ENCODE measurements at places on chromosomes 3 and 15.

DNA sequence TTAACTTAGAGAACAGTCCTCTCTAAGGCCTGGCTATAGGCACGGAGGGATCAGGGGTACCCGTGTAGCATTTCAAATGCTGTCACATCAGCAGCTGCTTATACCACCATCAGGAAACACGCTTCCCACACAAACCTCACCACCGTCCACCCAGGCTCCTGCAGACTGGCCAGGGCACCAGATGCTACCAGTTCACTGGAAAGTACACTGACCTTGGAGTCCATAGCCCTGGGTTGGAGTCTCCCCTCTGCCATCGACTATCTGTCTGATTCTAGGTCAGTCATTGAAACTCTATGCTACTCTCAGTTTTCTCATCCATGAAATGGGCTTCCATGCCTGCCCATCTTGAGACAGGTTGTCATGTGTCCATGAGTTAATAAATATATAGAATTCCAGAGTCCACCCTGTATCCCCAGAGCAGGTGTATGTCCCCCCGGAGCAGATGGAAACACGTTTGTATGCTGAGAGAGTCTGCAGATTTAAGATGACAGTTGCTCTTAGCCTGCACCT, 156.0 kb upstream of the SMAD3 start:
- no peak for DNase-seq

GRCh38 chr3:189720736-189721417, 89.7 kb downstream of the TP63 start:
- no peak for DNase-seq

- DNase-seq, result no peak
These were observed 5.6 kb downstream of the CEP70 start for GRCh38 chr3:138588445-138588844.

DNA sequence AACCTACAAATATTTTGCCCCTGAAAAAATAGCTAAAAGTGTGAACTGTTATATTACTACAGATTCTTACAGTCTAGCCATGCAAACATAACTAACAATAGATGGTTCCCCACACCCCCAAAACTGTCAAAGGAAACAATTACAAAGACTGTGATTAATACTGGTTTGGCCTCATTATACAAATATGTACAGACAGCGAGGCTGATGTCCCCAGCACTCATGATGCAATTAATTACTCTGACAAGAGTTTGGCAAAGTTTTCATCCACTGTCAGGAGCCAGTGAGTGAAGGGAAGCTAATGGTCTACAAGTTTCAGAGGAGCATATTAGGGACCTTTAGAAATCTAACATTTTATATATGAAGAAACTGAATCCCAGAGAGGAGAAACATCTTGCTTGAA, 61.0 kb downstream of the HMG20A start:
- DNase-seq, result no peak

- DNase-seq, result no peak
These were observed 141.3 kb upstream of the PROK2 start for GRCh38 chr3:71926262-71926600.

DNA sequence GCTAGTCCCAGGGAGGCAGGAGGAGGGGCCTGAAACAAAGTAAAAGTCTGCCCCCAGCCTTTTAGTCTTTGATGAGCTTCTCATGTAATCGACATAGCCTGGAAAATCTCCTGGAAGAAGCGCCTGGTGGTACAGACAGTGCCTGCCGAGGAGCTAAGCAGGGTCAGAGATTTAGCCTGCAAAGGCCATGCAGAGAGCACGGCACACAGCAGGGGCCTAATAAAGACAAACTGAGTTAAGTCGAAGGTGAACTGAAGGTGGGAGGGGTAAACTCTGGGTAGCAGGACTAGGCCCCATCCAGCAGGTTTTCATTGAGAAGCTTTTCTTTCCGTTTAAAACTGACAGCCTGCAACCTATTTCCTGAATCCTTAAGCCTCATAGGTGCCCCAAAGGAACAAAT, 115.5 kb upstream of the ABHD17C start:
- DNase-seq, result no peak

DNA sequence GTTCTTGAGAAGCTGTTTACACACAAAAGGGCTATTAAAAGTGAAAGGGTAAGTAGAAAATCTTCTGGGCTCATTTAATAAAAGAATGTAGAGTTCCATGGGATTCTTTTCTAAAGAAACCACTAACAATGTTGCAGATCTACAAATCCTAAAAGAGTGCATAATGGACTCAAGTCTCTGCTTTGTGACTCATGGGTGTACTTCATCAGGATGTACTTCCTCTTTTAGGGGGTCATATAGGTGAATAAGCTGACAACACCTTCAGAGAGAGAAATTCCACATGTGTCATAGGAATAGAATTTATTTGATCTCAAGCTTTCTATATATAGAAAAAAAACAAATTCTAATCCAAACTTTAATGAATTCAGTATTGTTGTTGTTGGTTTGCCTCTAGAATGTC, 355.5 kb downstream of the TIGIT start:
- no peak for DNase-seq

- DNase-seq, result no peak
These were observed 39.8 kb downstream of the CHDH start for GRCh38 chr3:53806182-53807116.

DNA sequence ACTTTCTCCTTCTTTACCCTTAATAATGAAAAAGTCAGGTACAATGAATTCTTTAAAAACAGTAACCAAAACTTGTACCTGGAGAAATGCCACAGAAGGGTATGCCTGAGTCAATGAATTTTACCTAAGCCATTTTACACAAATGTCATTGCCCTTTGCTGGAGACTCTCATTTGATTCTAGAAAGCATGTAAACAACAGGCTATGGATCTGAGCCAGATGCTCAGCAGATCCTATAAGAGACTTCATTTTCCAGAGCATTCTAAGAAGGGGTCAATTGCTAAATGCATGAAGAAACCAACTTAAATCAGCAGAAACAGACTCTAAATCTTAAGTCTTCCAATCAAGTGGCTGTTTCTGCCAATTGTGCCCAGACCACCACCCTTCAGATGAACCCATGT, 83.8 kb upstream of the GALNT15 start:
- DNase-seq, result no peak

GRCh38 chr3:59680919-59681318, 631.1 kb upstream of the CFAP20DC start:
- DNase-seq, result no peak

GRCh38 chr3:178771511-178771910, 235.3 kb downstream of the KCNMB2 start:
- no peak for DNase-seq

- no peak for DNase-seq
These were observed 384.9 kb upstream of the NECTIN3 start for GRCh38 chr3:110686701-110687100.

DNA sequence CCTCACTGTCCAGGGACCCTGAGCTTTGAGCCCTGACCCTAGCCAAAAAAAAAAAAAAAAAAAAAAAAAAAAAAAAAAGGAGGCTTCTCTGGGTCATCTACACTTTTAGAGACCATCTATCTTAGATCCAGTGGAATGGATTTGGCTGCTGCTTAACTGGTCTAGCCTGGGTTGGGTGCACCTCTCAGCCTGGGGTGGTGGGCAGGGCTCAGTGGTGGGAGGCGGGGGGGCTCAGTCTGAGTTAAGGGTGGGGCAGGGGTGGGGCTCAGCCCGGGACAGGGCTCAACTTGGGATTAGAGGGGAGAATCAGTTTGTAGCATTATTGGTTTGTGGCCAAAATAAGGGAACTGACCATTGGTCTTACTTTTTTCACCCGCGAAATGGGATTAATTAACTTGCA, 139.2 kb downstream of the TPRA1 start:
- no peak for DNase-seq

GRCh38 chr3:195692354-195692685, 28.5 kb upstream of the MUC20 start:
- DNase-seq, result no peak

GRCh38 chr15:63318344-63318743, 40.9 kb downstream of the APH1B start:
- no peak for DNase-seq

GRCh38 chr3:69197922-69198530, 75.6 kb upstream of the LMOD3 start:
- no peak for DNase-seq

- no peak for DNase-seq
These were observed 103.5 kb downstream of the CHSY1 start for GRCh38 chr15:101148166-101148880.

GRCh38 chr3:197183582-197183981, 114.8 kb downstream of the DLG1 start:
- DNase-seq, result no peak

GRCh38 chr3:120524171-120524923, 71.8 kb upstream of the NDUFB4 start:
- no peak for DNase-seq

- DNase-seq, result no peak
These were observed 78.5 kb downstream of the MRPL46 start for GRCh38 chr15:88388686-88389085.

GRCh38 chr15:52667597-52667996, 11.6 kb downstream of the ATOSA start:
- no peak for DNase-seq

DNA sequence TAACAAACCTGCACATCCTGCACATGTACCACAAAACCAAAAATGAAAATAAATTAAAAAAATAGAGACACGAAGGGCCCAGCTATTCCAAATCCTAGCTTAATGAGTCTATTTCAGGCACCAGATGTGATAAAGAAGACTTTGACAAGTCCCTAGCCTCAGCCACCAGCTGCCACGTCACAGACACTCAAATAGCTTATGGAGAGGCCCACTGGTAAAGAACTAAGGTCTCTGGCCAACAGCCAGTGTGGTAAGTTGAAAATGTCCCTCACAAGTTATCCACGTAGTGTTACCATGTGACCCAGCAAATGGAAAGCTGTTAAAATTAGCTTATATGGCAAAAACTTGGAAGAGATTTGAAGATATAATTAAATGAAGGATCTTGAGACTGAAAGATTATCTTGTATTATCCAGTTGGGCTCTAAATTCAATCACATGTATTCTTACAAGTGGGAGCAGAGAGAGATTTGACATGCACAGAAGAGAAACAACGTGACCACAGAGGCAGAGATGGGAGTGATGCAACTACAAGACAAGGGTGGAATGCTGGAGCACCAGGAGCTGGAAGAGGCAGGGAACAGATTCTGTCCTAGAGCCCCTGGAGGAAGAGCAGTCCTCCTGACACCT, 10.9 kb downstream of the ACSBG1 start:
- DNase-seq, result no peak

DNA sequence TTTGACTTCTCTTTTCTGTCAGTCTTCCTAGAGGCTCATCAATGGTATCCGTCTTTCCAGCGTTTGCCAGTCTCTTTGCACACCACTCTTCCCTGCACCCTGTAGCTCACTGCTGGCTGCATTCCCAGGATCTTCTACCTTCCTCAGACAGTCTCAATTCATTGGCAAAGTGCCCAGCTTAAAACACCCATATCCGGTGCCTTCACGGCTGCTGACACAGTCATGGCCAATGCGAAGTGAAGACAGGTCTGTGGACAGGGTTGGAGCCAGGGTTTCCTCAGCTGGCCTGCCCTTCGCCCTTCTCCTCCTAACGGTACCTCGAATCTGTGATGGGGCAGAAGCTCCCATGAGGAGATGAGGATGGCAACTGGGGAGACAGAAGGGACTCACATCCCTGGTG, 36.1 kb downstream of the PTH1R start:
- DNase-seq, result no peak

- DNase-seq, result no peak
These were observed 215.1 kb downstream of the SHQ1 start for GRCh38 chr3:72633121-72633520.

DNA sequence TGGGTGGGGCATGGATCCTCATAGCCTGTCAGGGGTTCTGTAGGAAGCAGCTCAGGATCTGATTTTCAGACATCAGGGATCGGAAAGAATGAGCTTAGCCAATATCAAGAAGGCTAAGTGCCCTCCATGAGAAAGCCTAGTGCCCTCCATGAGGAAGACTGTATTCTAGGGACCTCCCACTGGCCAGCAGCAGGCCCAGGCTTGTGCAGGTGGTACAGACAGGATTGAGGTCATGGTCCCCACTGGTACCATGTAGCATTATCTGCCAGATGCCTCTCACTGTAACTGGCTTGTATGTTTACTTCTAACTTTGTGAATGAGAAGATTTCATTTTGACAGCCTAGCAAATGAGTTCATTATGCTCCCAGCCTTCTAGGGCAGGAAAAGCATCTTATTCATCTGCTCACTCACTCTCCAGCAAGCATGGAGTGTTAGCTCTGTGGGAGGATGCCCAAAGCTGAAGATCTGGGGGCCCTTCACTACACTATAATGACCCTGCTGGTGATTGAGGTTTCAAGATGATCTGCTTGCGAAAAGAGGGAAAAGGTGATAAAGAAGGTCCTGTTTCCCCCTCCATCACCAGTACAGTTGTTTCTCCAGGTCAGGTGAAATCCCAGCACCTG, 7.5 kb downstream of the EPHB1 start:
- DNase-seq, result no peak

GRCh38 chr15:37880009-37880834, 54.2 kb upstream of the TMCO5A start:
- DNase-seq, result no peak

GRCh38 chr3:136943436-136943835, 14.3 kb upstream of the IL20RB start:
- DNase-seq, result no peak

GRCh38 chr15:50390554-50391264, 33.5 kb upstream of the USP8 start:
- no peak for DNase-seq

DNA sequence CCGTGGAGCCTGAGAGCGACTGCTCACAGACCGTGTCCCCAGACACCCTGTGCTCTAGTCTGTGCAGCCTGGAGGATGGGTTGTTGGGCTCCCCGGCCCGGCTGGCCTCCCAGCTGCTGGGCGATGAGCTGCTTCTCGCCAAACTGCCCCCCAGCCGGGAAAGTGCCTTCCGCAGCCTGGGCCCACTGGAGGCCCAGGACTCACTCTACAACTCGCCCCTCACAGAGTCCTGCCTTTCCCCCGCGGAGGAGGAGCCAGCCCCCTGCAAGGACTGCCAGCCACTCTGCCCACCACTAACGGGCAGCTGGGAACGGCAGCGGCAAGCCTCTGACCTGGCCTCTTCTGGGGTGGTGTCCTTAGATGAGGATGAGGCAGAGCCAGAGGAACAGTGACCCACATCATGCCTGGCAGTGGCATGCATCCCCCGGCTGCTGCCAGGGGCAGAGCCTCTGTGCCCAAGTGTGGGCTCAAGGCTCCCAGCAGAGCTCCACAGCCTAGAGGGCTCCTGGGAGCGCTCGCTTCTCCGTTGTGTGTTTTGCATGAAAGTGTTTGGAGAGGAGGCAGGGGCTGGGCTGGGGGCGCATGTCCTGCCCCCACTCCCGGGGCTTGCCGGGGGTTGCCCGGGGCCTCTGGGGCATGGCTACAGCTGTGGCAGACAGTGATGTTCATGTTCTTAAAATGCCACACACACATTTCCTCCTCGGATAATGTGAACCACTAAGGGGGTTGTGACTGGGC, 7.3 kb downstream of the FAM131A start:
- DNase-seq, result no peak

DNA sequence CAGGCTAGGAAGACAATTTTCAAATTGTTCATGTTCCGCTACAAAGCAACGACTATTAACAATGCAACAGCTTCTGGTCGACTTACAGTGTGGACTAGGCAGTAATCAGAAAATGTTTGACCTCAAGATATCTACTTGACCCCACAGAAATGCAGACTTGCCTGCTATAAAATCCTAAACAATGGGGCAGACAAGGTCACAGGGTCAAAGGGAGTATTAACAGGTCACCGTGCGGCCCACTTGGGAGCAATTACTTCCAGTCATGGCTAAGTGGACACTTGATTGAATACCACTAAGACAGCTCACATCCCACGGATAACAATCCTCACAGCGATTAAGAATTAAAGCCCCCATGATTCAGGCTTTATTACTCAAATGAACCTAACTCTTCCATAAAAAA, 58.9 kb downstream of the FOXP1 start:
- DNase-seq, result no peak

- DNase-seq, result no peak
These were observed 181.9 kb downstream of the SV2B start for GRCh38 chr15:91281947-91282346.

All from NCI-H1436 treated with DMSO at 0.1 percent for 48 hours (cell line).